ENCODE measurements at places on chromosomes 1 and 21.

- H3K27me3 ChIP-seq, result peaks cover 37% of the 10 kb centered on the region
- no peak overlapping the region for H3K4me3 ChIP-seq
- no peaks in the 10 kb centered on the region for H3K36me3 ChIP-seq
- H3K27ac ChIP-seq, result no peak overlapping the region
Observed at GRCh38 chr1:200478239-200478623, 68.4 kb upstream of the ZNF281 start.

DNA sequence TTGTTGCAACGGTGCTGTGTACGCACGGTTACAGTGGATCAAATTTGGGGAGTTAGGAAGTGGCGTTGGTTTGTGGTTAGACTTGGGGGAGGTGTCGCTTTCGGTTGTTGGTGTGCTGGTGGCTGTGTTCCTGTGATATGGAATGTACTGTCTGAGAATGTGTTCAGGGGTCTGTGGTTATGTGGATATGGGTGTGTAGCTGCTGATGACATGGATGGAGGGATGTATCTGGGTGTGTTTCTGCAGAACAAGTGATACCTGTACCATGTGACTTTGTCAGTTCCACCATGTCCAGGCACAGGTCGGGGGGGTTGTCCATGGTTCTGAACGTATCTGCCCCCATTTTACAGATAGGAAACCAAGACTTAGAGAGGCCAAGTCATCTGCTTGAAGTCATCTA is 22.7 kb downstream of the PAX7 start:
- no peak overlapping the region for H3K27ac ChIP-seq
- peaks cover 30% of the 10 kb centered on the region for H3K4me1 ChIP-seq
- peaks cover 45% of the 10 kb centered on the region for H3K27me3 ChIP-seq
- no peak overlapping the region for H3K4me3 ChIP-seq
- no peaks in the 10 kb centered on the region for H3K36me3 ChIP-seq

DNA sequence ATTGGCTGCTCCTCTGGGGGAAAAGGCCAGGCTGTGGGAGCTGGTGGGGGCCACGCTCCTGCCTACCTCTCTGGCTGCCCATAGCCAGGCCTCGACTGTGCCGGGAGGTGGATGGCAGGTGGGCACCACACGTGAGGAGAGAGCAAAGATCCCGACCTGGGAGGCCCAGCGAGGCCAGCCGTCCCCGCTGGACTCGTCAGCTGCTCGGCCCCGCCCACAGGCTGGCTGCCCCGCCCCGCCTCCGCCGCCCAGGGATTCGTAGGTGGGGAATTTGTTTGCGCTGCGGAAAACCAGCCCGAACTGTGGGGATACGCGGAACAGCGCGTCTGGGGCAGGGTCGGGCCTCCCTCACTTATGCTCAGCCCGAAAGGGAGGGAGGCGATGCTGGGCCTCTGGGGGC is 31.7 kb downstream of the TP73 start:
- peaks cover 14% of the 10 kb centered on the region for H3K27me3 ChIP-seq
- peaks cover 4% of the 10 kb centered on the region for H3K4me1 ChIP-seq
- H3K36me3 ChIP-seq, result no peaks in the 10 kb centered on the region
- DNase-seq, result no peak
- no peak overlapping the region for H3K27ac ChIP-seq

GRCh38 chr21:45799765-45800338 is 156.3 kb downstream of the PCBP3 start:
- no peak overlapping the region for H3K4me3 ChIP-seq
- no peak for DNase-seq
- H3K27me3 ChIP-seq, result no peaks in the 10 kb centered on the region
- no peaks in the 10 kb centered on the region for H3K36me3 ChIP-seq
- no peak overlapping the region for H3K27ac ChIP-seq

DNA sequence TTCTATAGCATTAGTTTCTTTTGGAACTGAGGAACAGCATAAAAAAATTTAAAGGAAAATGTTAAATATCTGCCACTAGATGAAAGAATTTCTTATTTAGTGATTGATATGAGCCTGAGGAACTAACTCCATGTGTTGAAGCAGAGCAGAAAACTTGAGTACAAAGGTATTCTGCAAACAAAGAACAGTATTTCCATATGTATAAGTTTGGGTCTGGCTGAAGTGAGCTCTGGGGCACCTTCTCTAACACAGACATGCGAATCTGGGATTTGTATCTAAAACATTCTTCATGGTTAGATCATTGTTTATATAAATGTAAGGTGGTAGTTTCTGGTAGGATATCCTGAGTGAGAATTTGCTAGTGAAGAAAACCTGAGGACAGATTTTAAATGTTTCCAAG is 123.2 kb downstream of the TYW3 start:
- H3K4me3 ChIP-seq, result no peak overlapping the region
- H3K4me1 ChIP-seq, result no peaks in the 10 kb centered on the region
- H3K36me3 ChIP-seq, result no peaks in the 10 kb centered on the region

DNA sequence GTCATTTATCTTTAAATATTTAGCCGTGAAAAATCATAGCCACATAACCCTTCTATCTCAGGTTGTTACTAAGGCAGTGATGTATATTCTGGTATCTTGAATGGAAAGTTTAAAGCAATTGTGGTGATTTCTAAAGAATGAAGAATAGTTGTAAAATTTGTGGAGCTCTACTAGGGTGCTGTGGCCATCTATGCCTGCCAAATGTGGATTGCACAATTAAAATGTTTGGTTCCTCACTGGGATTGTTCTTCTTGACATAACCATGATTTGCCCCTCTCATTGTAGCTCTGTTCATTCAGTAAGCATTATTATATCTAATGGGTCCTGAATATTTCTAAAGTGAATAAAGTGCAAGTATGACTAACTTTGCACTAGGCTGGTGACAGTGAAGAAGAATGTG is 50.1 kb downstream of the AK4 start:
- H3K4me3 ChIP-seq, result no peak overlapping the region
- H3K27ac ChIP-seq, result no peak overlapping the region
- DNase-seq, result no peak
- H3K36me3 ChIP-seq, result peaks cover 30% of the 10 kb centered on the region
- H3K27me3 ChIP-seq, result peaks cover 7% of the 10 kb centered on the region
- H3K4me1 ChIP-seq, result peaks cover 16% of the 10 kb centered on the region

- no peaks in the 10 kb centered on the region for H3K27me3 ChIP-seq
- H3K4me3 ChIP-seq, result no peak overlapping the region
- no peaks in the 10 kb centered on the region for H3K4me1 ChIP-seq
Observed at GRCh38 chr21:18164933-18165332, 79.7 kb upstream of the CHODL start.

- no peak overlapping the region for H3K4me3 ChIP-seq
- peak; percentile 17 for DNase-seq
- no peaks in the 10 kb centered on the region for H3K4me1 ChIP-seq
- peaks cover 6% of the 10 kb centered on the region for H3K27me3 ChIP-seq
- H3K36me3 ChIP-seq, result no peaks in the 10 kb centered on the region
Observed at GRCh38 chr1:107430540-107431228, 289.8 kb downstream of the NTNG1 start.

GRCh38 chr1:195188821-195189220 is 1419.4 kb downstream of the KCNT2 start:
- no peaks in the 10 kb centered on the region for H3K27me3 ChIP-seq
- DNase-seq, result no peak
- no peaks in the 10 kb centered on the region for H3K4me1 ChIP-seq
- H3K4me3 ChIP-seq, result no peak overlapping the region

DNA sequence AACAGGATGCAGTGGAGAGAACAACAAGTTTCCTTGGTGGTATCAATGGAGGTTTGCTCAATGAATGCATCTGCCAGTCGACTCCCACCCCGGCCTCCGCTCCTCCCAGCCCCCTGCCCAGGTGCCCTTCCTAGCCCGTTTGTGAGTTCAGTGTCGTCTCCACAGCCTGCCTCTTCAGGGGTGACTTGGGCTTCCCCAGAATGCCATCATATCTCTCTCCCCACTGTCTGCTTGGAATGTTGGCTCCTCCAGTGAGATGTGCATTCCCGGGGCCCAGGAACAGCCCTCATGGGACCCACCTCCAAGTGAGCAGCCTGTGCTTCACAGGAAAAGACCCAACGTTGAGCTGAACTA is 30.5 kb downstream of the MATN1 start:
- H3K27me3 ChIP-seq, result peaks cover 11% of the 10 kb centered on the region
- no peak for DNase-seq
- no peak overlapping the region for H3K27ac ChIP-seq
- no peaks in the 10 kb centered on the region for H3K36me3 ChIP-seq
- H3K4me3 ChIP-seq, result no peak overlapping the region

- H3K27ac ChIP-seq, result no peak overlapping the region
- no peak overlapping the region for H3K4me3 ChIP-seq
- H3K36me3 ChIP-seq, result no peaks in the 10 kb centered on the region
- no peaks in the 10 kb centered on the region for H3K4me1 ChIP-seq
- H3K27me3 ChIP-seq, result peaks cover 75% of the 10 kb centered on the region
Observed at GRCh38 chr1:20476265-20477038, 9.6 kb downstream of the CAMK2N1 start.

DNA sequence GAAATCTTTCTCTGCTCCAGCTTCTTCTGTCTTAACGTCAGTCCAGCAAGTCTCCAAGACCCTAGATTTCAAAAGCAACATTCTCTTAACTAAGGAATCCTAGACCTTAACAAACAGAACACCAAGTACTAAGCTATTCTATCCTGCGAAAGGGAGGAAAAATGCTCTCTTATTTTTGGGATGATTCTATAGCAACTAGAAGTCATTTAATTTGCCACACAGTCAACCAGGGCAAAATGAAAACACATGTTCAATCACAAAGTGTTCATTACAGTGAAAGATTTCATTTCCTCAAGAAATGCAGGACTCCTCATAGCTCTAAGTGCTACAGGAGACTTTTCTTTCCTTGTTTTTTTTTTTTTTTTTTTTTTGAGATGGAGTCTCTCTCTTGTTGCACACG is 36.2 kb upstream of the DOCK7 start:
- no peak overlapping the region for H3K4me3 ChIP-seq
- no peak overlapping the region for H3K27ac ChIP-seq
- no peak for DNase-seq
- peaks cover 7% of the 10 kb centered on the region for H3K4me1 ChIP-seq
- H3K36me3 ChIP-seq, result no peaks in the 10 kb centered on the region
- peaks cover 3% of the 10 kb centered on the region for H3K27me3 ChIP-seq

GRCh38 chr1:208243527-208243966 is 637 bp downstream of the PLXNA2 start:
- H3K27ac ChIP-seq, result no peak overlapping the region
- peaks cover 12% of the 10 kb centered on the region for H3K4me1 ChIP-seq
- no peaks in the 10 kb centered on the region for H3K36me3 ChIP-seq
- peaks cover 41% of the 10 kb centered on the region for H3K27me3 ChIP-seq
- peak overlapping the region; percentile 75 for H3K4me3 ChIP-seq

DNA sequence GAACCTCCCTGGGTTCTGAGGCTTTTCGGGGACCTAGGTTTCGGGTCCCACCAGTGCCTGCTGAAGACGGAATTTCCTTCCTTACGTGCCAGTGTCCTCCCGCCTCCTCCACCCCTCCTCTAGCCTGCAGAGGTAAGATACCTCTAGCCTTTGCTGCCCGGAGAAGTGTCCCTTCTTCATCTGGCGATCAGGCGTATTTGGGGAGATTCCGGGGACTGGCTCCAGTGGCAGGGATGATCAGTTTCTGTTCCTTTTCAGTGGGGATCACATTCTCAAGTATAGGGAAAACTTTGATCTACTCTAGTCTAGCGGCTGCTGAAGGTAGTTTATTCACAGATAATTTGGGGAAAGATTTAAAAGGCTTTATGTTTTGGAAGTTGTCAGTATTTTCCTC is 674 bp downstream of the CEP350 start:
- H3K4me1 ChIP-seq, result peaks cover 56% of the 10 kb centered on the region
- no peaks in the 10 kb centered on the region for H3K36me3 ChIP-seq
- no peak for DNase-seq

DNA sequence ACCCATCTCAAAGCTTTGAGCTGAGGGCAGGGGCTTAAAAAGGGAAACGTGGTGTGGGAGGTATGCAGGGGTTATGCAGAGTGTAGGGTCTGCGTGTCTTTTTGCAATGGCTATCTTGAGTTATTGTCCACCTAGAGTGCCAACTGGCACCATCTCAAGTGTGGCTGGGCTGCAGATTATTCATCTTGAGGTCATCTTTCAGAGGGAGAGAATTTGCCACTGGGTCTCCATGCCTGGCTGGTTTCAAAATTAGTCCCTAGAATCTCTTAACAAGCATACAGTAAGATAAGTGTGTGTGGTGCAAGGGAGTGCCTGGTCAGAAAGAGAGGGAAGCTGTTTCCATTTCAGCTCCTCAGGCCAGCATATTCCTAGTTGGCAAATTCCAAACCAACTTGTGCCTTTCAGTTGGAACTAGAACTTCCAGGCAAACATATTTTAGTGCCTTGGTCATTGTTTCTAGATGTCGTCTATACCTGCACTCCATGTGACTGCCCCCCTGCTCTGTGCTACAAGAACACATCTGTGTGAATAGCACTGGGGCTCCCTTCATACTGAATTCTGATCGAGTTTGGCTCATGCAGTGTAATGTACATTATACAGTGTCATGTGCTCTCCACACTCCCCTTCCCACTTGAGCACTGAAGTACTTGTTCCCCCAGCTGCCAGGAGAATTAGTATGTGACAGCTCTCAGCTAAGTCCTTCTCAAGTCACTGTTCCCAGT is 5.0 kb upstream of the OR2T8 start:
- no peak overlapping the region for H3K27ac ChIP-seq
- no peak overlapping the region for H3K4me3 ChIP-seq
- H3K27me3 ChIP-seq, result peaks cover 2% of the 10 kb centered on the region
- no peaks in the 10 kb centered on the region for H3K36me3 ChIP-seq
- H3K4me1 ChIP-seq, result no peaks in the 10 kb centered on the region

Measured in activated naive CD8-positive, alpha-beta T cell treated with anti-CD3 and anti-CD28 coated beads, Interleukin-2, amount 50 U/mL, for 24 hours (primary cell).